ENCODE measurements at places on chromosomes 1 and 21.

- DNase-seq, result no peak
Measured at GRCh38 chr1:205448540-205449253, 7.1 kb downstream of the BLACAT1 start.

GRCh38 chr1:180909005-180909414, 3.7 kb upstream of the KIAA1614 start:
- no peak for DNase-seq

GRCh38 chr1:47976267-47976666, 20.9 kb downstream of the TRABD2B start:
- no peak for DNase-seq

DNA sequence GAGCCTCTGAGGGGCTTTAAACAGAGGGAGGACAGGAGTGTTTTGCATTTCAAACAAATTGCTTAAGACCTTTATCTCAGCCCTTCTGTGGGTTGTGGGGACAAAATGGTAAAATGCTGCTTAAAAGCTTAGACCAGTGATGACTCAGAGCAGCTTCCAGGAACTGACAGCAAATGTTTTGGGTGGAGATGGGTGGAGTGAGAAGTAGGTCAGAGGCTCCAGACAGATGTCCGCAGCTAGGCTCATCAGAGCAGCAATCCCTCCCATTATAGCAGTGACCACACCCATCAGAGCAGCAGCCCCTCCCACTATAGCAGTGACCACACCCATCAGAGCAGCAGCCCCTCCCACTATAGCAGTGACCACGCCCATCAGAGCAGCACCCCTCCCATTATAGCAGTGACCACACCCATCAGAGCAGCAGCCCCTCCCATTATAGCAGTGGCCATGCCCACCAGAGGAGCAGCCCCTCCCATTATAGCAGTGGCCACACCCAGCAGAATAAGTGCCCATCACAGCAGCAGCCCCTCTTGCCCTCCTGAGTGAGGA, 532.2 kb downstream of the MATN1 start:
- peak; percentile 65 for DNase-seq

DNA sequence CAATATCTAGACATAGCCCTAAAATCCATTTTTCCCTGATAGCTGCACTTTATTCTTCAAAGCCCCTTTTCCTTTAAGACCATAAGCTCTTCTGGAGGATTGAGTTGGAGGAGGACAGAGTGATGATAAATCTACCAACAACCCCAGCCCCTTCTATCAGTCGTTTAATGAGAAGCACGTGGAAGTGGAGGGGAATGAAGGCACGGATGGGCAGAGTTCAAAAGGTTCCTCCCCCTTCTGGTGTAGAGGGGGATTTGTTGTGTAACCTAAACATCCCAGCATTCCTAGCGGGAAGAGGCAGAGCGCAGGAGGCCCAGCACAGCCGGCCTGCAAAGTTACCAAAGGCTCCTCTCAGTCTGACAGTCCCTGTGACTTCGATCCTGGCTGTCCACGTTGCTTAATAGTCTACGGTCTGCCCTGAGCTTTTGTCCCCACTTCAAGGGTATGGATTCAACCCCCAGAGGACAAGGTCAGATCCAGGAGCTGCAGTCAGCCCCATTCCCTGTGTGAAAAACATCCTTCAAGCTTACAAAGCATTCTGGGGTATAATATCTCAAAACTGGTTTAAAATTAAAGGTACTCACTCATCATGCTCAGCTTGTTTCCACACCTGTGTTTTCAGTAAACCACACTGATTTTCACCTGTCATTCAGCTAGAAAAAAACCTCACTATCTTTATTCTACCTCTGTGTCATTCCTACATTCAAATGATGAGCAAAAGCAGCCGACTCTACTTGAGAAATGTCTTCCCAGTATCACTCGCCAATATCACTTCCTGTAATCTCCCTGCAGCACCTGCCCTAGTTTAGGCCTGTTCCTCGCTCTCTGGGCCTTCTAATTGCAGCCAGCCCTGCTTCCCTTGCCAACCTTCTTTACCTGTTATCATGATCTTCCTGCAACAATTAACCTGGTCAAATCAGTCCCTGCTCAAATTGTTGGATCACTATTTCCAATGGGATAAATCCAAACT, 117.9 kb downstream of the PLPP3 start:
- DNase-seq, result no peak

DNA sequence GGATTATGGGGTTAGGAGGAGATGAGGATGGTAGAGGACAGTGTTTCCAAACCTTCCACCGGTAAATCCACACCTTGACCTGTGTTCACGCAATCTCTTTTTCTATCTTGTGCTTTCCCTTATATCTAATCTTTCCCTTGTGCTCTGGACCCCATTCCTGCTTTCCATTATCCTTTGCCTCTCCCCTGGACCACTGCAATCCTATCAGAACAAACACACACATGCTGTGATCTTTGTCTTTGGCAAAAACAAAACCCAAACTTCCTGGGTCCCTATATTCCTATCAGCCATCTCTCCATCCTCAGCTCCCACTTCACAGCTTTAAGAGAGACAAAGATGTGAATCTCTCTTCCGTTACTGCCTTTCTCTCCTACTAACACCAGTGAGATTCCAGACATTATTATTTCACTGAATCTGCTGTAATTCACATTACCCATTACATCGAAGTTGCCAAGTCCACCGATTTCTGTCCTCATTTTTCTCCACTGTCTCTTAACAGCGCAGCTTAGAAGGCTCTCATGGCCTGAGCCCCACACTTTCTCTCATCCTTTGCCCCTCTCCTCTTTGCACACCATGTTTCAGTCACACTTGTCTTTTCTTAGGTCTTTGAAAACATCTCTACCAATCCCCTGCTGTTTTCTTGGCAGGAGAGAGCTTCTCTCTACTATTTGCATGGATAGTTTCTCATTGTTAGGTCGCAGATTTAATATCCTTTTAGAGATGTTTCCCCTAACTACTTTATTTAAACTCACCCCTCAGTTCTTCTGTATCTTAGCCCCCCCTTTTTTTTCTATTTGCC, 230.0 kb upstream of the B3GALT2 start:
- DNase-seq, result no peak

DNA sequence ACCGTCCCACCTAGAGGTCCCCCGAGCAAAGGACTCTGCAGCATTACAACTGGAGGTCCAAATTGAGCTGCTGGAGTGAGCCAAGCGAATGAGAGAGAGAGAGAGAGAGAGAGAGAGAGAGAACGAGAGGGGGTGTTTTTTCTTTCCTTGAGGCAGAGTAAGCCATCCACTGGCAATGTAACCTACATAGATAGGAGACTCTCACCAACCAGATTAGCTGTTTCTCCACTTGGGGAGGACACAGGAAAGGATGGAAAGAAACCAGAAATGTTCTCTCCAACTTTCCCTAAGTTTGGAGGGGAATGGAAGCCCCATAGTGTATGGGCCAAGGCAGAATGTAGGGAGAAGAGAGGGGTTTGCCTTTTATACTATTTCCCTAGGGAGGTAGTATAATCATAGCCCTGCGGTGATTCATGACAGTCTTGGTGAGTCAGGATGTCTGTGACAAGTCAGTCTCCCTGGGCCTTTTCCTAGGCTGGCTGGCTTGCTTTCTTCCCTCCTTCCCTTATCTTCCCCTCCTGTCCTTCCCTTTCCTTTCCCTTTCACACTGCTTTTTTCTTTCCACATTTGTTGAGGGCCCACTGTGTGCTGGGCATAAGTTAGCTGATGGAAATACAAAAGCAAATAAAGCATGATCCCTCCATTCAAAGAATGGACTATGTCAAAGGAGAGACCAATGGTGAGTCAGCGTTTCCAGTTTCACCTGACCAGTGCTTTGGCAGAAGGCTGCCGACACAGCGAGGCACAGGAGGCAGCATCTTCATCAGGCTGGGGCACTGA, 7.1 kb downstream of the FNDC7 start:
- peak; percentile 26 for DNase-seq

GRCh38 chr21:28464988-28465387, 527.7 kb downstream of the LTN1 start:
- no peak for DNase-seq
